ENCODE measurements at places on chromosomes 12 and 14.

DNA sequence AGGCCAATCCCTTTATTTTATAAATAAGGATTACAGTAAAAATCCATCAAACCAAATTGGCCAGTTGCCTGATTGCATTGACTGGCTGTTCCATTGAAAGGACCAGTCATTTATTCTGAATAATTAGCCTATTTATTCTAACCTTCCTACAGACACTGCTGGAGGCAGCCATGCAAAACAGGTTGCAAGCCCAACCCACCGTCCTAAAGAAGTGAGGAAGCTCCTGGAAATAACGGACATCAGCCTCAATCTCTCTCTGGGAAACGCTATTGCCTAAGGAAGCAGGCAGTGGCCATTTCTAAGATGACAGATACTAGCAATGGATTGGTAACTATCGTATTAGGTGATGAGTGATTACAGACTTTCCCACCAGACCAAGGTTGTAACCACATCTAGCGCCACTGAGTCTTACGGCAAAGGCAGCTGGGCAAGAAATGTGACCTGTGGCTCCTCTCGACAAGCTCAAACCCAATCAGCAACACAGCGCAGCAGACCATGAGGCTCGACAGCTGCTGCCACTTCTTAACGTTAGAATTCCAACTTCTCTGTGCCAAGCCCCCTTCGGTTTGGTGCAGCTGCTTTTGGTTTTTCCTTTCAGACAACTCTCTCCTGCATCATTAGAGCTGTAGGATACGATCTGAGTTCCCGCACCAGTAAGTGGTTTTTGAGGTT, 134.2 kb downstream of the KCNK10 start:
- DNase-seq, result no peak

GRCh38 chr14:54796961-54797360, 105.7 kb downstream of the GCH1 start:
- DNase-seq, result no peak

DNA sequence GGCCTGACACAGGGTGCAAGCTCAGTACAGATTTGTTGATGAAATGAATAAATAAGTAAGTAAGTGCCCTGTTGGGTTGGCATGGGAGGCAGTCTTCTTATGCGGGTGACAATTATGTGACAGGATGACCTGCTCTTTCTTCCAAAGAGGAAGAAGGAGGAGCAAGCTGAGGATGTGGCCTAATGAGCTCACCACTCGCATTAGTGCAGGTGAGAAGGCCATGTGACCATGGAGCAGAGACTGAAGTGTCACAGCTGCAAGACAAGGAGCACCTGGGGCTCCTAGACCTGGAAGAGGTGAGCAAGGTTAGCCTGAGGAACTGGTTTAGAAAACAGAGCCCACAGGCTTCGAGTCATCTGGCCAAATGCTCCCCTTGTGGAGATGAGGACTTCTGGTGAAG, 34.9 kb downstream of the LRTM2 start:
- DNase-seq, result no peak

- peak; percentile 52 for DNase-seq
These were observed 29.6 kb upstream of the OR5AU1 start for GRCh38 chr14:21185491-21185890.

DNA sequence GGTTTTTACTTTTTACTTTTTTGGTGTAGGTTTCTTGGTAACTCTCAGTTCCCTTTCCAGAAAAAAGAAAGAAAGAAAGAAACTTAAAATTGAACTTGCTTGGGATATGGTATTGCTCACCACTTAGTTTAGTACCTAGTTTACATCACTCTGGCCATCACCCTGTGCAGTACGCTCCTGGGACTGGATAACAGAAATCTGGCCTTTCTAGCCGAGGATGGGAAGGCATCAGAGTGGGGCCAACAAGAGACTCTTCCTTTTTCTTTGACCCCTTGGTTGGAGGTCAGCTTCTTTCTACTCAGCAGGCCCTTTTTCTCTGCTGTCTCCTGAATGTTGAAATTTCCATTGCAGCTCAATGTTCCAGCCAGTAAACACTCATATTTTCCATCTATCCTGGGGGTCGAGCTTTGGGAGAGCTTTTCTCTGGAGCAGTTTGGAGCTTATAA, 156.6 kb downstream of the TGFB3 start:
- no peak for DNase-seq

DNA sequence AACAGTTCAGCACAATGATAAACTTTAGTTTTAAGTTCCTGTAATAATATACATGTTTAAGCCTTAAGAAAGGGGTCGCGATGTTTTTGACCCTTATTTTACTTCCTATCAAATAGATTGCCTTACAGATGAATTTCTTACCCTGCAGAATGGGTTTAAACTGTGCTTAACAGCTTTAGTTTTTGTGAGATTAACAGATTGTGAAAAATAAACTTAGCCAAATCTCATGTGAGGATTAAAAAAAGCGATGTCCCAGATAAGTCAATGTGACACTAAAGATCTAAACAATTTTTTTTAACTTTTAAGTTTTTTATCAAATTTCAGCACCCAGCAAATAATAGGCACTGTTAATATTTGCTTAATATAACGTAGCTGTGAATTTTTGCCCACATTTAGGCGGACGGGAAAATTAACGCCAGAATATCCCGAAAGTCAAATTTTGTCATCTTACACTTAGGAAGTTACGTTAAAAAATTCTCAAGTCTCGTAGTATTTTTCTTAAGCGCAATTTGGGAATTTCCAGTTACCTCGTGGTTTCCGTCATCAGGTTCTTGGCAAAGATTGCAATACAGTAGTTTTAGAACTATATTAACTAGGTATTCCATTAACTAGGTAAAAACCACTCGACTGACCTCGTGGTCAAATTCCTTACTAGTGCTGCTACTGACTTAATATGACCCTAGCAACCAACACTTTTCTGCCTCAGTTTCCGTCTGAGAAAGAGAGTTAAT, 1.2 kb downstream of the HNRNPC start:
- no peak for DNase-seq

GRCh38 chr14:60681271-60681670, 32.0 kb upstream of the SIX1 start:
- DNase-seq, result no peak

GRCh38 chr12:53593707-53594106, 32.5 kb downstream of the ATF7 start:
- no peak for DNase-seq

DNA sequence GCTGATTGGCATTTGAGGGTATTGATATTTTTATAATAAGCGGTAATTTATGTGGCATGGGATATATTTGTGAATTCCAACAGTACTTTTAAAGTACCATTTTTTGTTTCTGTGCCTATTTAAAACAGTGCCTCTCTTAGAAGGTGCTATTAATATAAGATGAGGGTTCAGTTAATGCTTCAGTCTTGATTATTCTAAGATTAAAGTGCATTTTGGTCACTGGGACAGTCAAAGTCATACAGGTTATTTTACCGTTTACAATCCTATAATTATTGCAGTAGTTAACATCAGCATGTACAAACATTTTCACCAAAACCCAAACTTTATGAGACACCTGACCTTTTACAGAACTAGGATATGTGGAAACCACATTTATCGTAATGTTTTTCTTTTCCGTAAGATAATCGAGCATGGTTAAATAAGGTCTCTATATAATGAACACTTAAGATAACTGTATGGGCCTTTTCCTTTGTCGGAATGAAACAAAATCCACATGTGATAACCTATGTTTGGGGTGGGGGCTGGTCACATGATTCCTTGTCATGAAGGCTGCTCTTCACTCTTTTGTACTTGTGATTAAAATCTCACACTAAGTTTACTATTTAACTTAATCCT, 37.7 kb upstream of the DNM1L start:
- no peak for DNase-seq

Measured in hematopoietic multipotent progenitor cell treated with erythropoietin and hydrocortisone succinate and interleukin-3 and kit ligand, for 6 days (in vitro differentiated cells).